SIG-M5 (cell line): ENCODE measurements at places on chromosomes 1 and 21.

- no peak for DNase-seq
Measured at GRCh38 chr1:237938553-237938952, 47.8 kb upstream of the ZP4 start.

DNA sequence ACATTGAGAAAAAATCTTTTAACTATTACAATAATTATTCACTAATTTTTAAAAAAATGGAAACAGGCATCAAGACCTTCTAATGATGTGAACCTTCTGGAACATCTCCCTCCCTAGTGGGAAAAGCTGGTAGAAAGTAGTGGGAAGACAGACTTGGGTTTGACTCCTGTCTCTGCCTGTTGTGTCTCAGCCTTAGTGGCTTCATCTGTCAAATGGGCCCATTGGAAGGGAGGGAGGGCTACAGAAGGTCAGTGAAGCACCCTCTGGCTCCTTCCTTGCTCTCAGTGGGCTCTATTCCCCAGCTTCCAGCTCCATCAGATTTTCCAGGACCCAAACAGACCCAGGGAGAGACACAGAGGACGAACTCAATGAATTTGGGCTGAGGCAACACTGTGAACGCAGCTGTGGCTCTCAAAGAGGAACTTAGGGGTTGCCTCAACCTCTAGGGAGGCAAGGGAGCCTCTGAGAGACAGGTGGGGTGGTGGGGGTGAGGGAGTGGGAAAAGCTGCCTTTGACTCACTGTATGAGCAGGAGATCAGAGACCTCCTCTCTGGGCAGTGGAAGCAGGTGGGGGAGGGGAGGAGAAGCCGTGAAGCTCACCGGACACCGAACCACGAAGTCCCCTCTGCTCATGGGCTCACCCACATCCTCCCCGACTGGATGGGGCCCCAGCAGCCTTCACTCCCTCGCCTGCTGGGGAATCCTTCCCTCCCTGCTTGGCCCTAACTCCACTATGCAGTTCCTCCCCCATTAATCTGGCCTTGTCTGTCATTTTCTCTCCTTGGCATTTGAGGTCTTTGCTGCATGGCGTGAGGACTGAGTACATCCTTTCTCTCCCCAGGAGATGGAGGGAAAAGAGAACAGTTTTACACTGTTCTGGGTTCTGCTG, 4.5 kb downstream of the CNR2 start:
- DNase-seq, result no peak

- DNase-seq, result no peak
Measured at GRCh38 chr1:18540136-18540765, 59.5 kb downstream of the KLHDC7A start.

GRCh38 chr1:9425859-9426258, 113.4 kb upstream of the SLC25A33 start:
- no peak for DNase-seq

GRCh38 chr1:197388801-197389200, 120.7 kb downstream of the CRB1 start:
- no peak for DNase-seq

DNA sequence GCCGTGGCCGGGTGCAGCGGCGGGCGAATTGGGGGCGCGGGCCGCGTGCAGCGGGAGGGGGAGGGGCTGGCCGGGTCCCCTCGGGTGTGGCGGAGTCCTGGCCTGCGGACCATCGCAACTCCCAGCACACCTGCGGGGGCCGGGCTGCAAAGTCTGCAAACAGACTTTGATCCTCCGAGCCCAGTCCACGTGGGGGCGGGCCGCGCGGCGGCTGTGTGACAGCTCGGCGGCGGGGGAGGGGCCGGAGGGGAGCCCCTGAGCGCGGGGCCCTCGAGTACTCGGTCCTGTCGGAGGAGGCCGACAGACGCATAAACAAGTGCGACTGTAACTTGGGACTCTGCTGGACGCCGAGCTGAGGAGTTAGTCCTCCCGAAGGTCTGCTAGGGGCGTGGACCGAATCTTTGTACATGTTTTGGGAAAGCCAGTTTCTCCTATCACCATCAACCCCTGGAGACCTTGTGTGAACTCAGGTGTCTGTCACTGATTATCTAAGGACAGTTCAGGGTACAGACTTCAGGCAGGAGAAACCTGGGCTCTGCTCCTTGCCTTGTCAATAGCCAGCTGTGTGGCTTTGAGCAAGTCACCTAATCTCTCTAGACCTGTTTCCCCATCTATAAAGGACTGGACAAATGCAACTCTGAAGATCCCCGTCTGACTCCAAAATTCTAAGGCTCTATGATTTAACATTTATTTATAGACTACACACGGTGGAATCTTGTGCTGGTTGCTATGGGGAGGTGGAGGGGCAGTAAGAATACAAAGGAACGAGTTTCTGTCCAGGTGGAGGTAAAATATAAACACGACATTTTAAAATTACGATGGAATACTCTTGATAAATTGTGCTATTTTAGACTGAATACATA, 710 bp upstream of the SLC30A1 start:
- DNase-seq, result no peak

GRCh38 chr21:17782051-17782450, 37.1 kb downstream of the C21orf91 start:
- no peak for DNase-seq

DNA sequence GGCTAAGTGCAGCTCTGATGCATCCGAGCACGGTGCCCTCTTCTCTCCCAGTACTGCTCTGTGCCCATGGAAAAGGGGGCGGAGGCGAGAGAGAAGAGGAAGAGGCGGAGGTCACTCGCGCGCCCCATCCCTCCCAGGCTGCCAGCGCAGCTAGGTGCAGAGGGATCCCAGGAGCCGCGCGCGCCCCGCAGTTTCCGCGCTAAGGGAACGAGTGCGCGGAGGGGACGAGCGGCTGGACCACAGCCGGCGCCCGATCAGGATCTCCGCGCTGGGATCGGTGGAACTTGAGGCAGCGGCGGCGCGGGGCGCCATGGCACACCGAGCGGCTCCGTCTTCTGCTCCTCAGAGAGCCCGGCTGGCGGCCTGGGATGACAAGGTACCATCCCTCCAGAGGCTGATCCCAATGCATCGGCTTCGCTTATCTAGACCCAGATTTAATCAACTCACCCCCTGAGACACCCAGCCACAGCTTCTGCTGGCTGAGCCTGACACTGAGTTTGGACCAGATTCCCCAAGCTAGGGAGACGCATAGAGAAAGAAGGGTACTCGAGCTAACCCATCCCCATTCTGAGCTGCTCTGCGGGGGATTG, at the start of gene PTGFR:
Gene PTGFR (plus strand): TSS at position 114 of the 590 bp plus-strand sequence. CDS start 1,770 bp downstream, outside the sequence.
- DNase-seq, result no peak

- DNase-seq, result no peak
Measured at GRCh38 chr1:165764277-165764676, 4.4 kb downstream of the TMCO1 start.

DNA sequence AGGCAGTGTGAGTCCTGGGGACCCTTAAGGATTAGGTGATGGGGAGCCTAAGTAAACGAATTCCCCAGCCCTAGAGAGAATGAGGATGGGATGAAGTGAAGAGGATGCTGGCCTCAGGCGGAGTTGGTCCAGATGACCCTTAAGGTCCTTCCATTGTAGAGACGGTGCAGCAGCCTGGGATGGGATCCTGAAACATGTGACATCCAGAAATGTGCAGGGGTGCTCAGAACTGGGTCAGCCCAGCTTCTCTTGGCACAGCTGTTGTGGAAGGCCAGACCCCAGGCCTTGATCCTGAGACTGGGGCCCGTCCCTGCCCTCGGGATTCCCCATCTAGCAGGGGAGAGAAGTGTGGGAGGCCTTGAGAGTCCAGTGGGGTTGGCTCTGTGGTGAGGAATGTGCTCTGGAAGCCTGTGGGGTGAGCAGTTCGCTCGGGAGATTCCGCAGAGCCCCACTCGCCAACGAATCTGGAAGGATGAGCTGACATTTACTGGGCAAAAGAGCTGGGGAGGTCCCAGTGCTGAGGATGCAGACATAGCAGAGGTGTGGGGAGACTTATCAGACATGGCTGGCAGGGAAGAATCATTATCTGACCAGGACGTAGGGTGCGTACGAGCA, 28.1 kb downstream of the A3GALT2 start:
- no peak for DNase-seq
